Stimulated activated CD8-positive, alpha-beta memory T cell treated with anti-CD3 and anti-CD28 coated beads, Interleukin-4, amount 100 ng/mL, for 1 hour (primary cell): ENCODE measurements at places on chromosomes 11 and 22.

- no peak for DNase-seq
Observed at GRCh38 chr22:49450498-49450897, 377.2 kb downstream of the BRD1 start.

GRCh38 chr11:55949330-55949729, 13.1 kb upstream of the OR5I1 start:
- DNase-seq, result no peak

DNA sequence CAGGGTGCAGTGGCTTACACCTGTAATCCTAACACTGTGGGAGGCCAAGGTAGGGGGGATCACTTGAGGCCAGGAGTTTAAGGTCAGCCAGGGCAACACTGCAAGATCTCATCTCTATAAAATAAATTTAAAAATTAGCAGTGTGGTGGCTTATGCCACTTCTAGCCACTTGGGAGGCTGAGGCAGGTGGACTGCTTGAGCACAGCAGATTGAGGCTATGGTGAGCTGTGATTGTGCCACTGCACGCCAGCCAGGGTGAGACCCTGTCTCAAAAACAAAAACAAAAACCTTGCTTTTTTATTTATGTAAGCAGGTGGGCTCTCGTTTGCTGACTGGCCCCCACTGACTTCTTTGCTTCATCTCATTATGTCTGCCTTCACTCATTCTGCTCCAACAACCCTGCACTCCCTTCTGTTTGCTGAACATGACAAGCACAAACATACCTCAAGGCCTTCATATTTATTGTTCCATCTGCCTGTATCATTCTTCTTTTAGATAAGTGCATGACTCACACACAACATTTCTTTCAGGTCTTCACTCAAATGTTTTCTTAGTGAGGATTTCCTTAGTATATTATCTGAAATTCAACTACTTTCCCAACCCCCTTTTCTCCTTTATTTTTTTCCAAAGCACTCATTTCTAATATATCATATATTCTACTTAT, 32.4 kb upstream of the CLNS1A start:
- no peak for DNase-seq

DNA sequence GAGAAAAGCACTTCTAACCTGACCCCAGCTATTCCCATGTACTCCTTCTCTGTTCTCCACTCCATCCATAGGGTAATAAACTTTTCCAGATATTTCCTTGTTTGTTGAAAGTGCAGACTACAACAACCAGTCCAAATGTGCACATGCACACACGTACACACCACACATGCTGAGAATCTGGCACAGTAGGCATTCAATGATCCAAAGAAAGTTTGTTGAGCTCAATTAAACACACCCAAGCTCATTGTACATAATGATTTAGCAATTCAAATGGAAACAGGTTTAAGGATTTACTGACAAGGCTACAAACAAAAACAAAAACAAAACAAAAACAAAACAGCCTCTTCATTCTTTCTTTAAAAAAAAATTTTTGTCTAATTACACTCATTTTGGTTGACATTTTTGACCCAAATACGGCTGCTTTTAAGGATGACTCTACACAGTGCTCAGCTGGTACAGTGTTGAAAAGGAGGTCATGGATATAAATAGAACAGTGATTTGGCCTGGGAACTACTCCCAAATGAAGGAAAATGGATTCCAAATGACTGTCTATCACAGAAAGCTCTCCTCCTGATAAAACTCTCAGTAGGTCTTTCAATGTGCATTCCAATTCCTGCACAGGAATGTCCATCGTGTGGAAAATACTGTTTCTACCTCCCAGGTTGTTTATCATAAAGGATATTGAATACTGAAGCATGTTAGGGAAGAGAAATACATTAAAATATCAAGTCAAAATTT, 232.2 kb downstream of the GUCY1A2 start:
- no peak for DNase-seq

DNA sequence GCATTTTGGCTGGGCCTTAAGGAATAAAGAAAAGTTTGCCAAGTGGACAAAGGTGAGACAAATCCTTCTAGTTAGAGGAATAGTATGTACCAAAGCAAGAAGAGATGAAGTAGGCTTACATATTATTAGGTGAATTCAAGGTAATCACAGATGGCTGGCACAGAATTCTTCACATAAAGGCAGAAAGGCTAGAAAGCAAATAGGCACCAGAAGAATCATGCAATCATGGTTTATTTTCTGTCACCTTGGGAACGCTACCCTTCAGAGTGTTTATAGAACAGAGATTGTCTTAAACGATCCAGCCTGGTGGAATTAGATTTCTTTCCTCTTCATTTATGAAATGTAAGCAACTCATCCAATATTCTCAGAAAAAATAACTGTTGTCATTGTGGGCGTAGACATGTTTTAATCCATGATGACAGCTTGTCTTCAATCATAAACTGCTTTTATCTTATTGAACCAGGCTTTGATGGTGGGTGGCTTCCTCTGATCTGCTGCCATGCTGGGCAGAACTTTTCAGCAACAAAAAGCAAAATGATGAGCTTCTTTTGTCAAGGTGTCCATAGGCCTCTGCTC, 49.0 kb upstream of the CSNK2A3 start:
- DNase-seq, result no peak

DNA sequence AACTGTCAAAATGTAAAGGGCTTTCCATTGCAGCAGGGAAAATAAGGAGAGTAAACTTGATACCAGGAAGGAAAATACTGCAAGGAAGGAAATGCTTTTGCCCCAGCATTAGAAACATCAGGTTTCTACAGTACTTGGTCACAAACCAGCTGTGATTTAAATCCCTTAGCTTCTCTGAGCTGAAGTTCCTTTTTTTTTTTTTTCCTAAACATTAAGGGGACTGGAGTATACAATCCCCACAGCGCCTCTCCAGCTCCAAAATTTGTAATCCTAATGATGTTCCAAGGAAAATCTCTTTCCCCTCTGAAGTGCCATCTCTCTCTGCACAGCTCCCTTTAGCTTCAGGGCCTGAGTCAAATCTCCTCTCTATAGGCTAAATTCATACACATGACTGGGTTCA, 220.5 kb upstream of the PITPNB start:
- DNase-seq, result no peak

DNA sequence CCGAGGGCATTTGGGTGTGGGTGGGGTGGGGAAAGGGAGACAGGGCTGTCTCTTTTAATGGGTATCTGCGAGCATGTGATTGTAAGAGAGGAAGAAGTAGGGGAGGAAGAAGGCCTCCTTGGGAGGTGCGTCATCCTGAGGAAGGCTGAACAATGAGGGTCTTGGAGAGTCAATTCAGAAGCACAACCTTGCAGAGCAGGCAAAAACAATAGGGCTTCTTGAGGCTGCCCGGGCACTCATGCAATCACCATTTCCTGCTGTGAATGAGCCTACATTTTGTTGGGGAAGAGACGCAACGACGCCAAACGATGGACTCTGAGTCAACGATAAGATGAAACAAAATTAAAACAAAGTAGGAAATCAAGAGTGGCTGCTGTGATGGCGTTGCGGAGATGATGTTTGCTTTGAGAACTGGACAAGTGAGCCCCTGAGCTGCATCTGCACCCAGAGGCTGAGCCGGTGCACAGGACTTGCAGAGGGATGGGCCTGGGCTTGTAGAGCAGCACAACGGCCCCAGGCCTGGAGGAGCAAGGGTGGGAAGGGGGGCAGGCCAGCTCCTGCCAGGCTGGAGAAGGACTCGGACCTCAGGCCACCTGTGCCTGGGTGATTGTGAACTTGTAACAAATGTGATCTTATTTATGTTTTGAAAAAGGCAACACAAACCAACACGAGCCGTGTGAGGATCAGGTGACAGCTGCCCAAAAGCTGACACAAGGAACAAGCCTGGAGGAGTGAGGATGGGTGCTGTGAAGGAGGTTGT, 92.3 kb upstream of the B3GAT1 start:
- no peak for DNase-seq

- no peak for DNase-seq
Observed at GRCh38 chr22:50734343-50734771, 3.6 kb upstream of the ACR start.

DNA sequence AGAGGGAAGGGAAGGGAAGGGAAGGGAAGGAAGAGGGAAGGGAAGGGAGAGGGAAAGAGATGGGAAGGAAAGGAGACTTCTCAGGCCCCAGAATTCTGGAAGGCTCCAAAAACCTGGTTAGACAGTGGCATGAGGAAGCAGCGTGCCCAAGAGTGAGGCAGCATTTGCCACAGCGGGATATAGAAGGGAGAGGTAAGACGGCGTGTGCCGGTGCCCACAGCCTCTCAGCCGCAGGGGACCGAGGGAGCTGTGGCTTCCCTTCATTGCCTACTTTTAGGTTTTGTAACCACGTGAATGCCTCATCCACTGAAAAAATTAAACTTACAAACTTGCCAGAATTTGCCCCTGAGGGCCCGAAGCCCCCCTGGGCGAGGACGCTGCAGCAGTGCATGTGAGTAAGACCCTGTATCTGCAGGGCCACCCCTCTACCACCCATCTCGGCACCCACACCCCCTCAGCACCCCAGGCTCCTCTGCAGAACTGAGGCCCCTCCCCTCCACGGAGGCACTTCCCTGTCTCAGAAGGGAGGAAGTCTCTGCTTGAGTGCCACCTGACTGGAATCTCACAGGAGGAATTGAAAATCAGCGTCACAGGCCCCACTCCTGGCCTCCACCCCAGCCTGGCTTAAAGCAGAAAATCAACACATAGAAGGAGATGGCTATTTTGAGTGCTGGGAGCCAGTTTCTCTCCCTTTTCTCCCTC, 58.1 kb downstream of the LINC01488 start:
- DNase-seq, result no peak

DNA sequence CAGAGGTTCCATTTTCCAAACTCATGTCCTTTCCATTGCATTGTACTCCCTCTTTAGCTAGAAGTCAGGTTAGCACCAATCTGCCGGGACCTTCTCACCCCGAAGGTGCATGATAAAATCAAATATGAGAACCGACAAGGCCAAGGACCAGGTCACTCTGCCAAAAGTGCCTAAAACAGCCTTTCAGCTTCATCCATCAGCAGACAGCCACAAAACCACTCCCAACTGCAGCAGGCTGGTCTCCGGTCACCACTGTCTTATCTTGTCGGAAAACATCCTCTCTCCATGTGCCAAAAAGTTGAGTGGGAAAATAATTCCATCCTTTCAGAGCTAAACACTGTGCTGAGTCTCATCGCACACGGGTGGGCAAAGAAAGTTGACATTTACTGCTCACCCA, 1.4 kb downstream of the PI4KA start:
- no peak for DNase-seq

GRCh38 chr11:75781296-75781695, 12.7 kb downstream of the DGAT2 start:
- DNase-seq, result no peak

GRCh38 chr11:10594407-10594806, 25.9 kb upstream of the LYVE1 start:
- no peak for DNase-seq

- no peak for DNase-seq
Observed at GRCh38 chr22:29193021-29193420, 12.7 kb upstream of the EMID1 start.

DNA sequence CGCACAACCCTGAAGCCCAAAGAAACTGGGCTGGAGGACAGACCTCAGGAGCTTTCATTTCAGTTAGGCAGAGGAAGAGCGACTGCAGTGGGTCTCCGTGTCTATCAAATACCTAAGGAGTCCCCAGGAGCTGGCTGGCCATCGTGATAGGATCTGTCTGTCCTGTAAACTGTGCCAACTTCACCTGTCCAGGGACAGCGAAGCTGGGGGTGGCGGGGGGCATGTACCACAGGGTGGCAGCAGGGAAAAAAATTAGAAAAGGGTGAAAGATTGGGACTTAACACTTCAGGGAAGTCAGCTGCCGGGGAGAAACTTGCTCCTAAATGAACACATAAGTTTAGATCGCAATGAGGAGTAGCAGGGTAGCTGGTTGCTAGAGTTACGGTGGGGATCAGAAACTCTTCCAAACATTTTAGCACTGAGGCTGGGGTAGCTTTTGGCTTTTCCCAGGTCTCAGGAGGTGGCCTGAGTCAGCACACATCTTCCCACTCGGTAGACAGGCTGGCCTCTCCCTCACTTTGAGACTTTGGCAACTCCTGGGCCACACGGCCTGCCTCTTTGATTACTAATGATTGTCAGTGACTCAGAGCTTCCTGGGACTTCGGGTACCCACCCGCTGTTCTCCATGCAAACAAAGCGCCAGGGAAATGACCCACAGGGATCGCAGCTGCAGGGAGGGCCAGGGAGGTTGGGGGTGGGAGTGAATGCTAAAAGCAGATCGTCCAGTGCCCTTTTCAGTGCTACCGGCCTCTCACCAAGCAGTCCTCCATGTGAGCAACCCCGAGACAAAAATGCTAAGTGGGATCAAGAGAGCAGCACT, 2.9 kb upstream of the MTFP1 start:
- no peak for DNase-seq

DNA sequence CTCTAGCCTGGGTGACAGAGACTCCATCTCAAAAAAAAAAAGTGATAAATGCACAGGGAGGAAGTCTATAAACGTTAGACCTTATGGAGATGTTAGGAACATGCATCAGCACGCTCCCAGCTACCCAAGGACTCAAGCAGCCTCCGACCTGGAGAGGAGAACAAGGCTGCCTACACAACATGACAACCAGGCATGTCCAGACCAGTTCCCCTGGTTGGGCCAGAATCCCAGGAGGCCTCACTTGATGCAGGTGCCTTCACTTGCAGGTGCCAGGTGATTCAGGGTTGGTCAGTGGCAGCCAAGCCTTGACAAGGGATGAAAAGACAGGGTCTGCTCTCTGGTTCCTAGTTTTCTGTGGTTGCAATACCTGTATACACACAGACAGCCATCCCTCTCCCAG, 5.9 kb downstream of the RANGAP1 start:
- DNase-seq, result no peak

- DNase-seq, result no peak
Observed at GRCh38 chr11:122853261-122853660, 15.0 kb downstream of the CRTAM start.

GRCh38 chr11:120170741-120171261, 32.9 kb upstream of the TRIM29 start:
- no peak for DNase-seq

DNA sequence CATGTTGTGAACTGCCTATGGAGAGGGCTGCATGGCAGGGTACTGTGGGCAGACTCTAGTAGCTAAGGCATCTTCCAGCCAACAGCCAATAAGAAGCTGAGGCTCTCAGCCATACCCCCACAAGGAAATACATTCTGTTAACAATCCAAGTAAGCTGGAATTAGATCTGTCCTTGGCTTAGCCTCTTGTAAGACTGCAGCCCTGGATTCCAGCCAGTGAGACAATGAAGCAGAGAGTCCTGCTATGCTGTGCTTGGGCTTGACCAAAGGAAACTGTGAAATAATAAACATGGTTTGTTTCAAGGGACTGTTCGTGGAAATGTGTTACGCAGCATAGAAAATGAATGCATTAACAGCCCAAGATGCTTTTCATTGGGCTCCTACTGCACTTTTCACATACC, 1097.4 kb upstream of the CCDC90B start:
- DNase-seq, result no peak

GRCh38 chr22:28819253-28820096, 19.1 kb upstream of the XBP1 start:
- no peak for DNase-seq
